ENCODE measurements at places on chromosomes 2 and 18.

DNA sequence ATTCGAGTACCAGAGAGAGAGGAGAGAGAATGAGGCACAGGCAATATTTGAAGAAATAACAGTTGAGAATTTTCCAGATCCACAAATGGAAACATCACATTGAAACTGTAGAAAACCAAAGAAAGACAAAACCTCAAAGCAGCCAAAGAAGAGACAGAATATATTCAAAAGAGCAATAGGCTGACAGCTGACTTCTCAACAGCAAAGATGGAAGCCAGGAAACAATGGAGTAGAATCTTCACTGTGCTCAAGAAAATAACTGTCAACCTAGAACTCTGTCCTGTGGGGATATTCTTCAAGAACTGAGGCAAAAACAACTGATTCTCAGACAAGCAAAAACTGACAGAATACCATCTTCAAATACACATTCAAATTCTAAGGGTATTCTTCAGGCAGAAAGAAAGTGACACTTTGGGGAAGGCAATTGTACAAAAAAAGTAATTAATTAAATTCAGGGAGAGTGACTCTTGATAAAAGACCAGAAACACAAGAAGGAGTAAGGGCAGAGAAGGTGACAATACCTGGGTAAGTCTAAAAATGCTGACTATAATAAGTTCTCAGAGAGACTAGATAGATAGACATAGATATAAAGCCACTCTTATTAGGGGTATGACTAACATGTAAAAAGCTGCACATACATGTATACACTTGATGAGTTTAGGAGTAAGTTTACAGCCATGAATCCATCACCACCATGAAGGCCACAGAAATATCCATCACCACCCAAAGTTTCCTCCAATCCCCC is 25.6 kb downstream of the ANKMY1 start:
- DNase-seq = no peak

DNA sequence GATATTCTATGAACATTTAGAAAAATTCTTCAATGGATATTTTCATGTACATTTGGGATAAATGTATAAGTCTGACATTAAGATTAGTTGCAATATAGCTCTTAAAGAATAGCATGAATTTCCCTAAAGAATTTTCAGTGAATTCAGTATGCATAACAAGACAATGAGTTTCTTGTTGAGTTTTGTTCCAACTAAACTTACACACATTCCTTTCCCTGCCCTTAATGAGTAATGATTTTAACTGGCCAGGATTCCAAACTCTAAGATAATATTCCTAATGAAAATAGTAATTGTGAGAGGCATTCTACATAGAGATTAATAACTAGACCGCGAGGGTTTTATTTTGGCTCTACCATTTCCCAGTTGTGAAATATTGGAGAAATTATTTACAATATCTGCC is 390.3 kb upstream of the GALNT5 start:
- no peak for DNase-seq

- no peak for DNase-seq
These were observed 12.1 kb downstream of the LYPD6 start for GRCh38 chr2:149342509-149342908.

GRCh38 chr2:219596954-219597551 is 604 bp upstream of the STK11IP start:
- DNase-seq = no peak

- DNase-seq = no peak
These were observed 129.0 kb downstream of the NCK2 start for GRCh38 chr2:105873721-105874120.

- DNase-seq = no peak
These were observed 2.3 kb upstream of the SERPINB11 start for GRCh38 chr18:63700501-63700900.

Measured in NCI-H1417 treated with DMSO at 0.1 percent for 48 hours (cell line).